Mesenteric fat pad (tissue), 1 donor: ENCODE measurements at places on chromosomes 3 and 15. TPM values are rescaled to one million over a fixed set of nuclear protein-coding genes. Genes with fewer than 3 reads are reported as not detected.

The FETUB gene
- total RNA-seq, result not detected

The CHST2 gene
- 13.4 TPM for total RNA-seq

The ZNF80 gene
- total RNA-seq, result not detected

DNA sequence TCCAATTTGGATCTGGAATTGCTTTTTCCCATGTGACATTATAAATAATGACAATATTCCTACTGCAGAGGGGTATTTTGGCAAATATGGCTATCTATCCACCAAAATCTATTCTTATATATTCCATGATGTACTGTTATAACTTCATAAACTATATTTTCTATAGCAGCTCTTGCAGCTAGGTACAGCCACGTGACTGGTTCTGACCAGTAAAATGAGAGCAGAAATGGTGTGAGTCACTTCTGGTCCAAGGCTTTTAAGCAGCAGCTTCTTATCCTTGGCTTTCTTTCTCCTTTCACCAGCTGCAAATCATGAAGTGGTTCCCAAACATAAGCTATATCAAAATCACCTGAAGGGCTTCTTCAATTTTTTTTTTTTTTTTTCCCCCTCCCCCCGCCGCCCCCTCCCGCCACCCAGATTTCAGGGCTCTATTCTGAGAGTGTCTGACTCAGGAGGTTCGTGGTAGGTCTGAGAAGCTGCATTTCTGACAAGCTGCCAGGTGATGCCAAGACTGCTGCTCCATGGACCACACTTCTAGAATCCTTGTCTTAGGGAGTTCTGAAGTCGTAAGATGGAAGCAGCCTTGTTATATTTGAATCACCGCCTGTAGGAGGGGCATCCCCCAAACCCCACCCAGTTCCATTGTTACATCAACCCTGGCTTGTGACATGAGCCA lies 357.5 kb downstream of the CHST2 start:
- DNase-seq, result no peak
